ENCODE measurements at places on chromosomes 1 and 21. TPM values are rescaled to one million over a fixed set of nuclear protein-coding genes. Genes with fewer than 3 reads are reported as not detected.

DNA sequence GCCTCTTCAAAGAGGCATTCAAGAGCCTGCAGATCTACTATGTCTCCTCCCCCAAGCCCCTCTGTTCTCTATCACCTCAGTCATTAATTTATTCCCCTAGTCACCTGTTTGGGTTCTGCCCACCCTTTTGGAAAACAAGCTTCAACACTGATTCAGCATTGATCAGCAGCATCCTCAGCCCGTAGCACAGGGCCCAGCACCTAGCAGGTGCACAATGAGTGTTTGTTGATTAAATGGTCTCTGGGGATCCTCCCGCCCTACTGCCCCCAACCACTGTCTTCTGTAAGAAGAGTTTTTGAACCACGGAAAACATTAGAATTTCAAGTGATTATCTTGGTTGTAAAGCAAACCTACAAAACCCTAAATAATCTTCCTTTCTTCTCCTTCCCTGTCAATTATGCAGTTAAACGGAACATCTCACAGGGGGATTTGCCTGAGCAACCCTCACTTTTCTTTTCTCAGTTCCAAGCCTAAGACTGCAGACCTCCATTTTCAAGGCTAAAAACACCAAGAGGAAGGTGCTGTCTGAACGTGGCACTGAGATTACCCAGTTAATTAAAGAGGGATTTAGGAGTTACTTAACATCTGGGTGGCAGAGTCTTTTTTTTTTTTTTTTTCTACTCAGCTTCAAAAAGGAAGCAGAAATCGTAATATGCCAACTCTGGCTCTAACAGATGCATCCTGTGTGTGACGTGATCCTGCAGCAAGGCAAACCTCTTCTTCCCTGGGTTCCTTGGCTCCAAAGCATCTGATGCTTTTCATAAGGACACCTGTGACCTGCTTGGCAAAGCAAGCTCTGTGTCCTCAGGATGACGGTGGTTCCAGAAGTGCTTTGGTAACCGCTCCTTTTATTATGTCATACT is 163.0 kb downstream of the KAZN start:
- no peak for ATAC-seq

GRCh38 chr1:238738892-238739291 is 647.5 kb upstream of the CHRM3 start:
- peak; percentile 99 for ATAC-seq

DNA sequence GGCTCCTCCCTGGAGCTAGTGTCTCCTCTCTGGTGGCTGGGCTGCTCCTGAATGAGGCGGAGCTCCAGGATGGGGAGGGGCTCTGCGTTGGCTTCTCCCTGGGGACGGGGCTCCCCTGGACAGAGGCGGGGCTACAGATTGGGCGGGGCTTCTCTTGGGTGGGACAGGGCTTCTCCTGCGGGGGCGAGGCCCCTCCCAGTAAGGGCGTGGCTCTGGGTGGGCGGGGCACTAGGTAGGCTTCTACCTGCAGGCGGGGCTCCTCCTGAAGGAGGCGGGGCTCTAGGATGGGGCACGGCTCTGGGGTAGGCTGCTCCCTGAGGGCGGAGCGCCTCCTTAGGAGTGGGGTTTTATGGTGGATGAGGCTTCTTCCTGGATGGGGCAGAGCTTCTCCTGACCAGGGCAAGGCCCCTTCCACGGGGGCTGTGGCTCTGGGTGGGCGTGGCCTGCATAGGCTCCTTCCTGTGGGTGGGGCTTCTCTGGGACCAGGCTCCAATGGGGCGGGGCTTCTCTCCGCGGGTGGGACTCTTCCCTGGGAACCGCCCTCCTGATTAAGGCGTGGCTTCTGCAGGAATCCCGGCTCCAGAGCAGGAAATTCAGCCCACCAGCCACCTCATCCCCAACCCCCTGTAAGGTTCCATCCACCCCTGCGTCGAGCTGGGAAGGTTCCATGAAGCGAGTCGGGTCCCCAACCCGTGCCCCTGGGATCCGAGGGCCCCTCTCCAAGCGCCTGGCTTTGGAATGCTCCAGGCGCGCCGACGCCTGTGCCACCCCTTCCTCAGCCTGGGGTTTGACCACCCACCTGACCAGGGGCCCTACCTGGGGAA is 22.7 kb upstream of the ARF1 start:
- peak; percentile 77 for ATAC-seq

DNA sequence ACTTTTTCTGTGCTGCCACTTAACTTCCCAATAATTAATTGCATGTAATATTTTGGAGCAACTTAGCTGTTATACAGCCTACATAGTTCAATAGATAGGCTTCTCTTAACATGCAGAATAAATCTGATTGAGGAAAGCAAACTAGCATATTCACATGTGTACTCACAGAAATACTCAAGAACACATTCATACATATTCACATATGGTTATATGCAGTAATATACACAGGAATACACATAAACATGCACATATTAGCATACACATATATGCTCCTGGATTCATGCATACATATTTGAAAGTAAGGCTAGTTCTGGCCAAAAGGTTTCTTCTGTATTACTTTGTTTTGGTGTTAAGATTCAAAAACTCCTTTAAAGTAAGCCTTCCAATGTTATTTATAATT is 73.1 kb downstream of the HMCN1 start:
- ATAC-seq = no peak

GRCh38 chr1:82836973-82837680 is 1036.4 kb downstream of the ADGRL2 start:
- ATAC-seq = peak; percentile 47

The AGPAT3 gene
- total RNA-seq = 14.0 TPM

The CNR2 gene
- total RNA-seq = not detected
